ENCODE measurements at places on chromosomes 12 and 14. TPM values are rescaled to one million over a fixed set of nuclear protein-coding genes. Genes with fewer than 3 reads are reported as not detected.

Gene SIRT4
- 3.9 TPM for total RNA-seq

Gene OR6C6
- not detected for total RNA-seq

Gene C14orf180
- not detected for total RNA-seq

Gene RABGGTA
- 21.1 TPM for total RNA-seq

Gene KERA
- 1.2 TPM for total RNA-seq

Gene RHEBL1
- 0.49 TPM for total RNA-seq

Gene HCAR3
- under 0.01 TPM for total RNA-seq

Gene CLECL1
- total RNA-seq, result not detected

Gene CCDC184
- total RNA-seq, result 26.3 TPM

Gene TEX52
- total RNA-seq, result not detected

Gene GARIN6
- total RNA-seq, result not detected

Gene OR6C1
- total RNA-seq, result not detected

Gene GXYLT1
- 12.8 TPM for total RNA-seq

Gene DERA
- 10.3 TPM for total RNA-seq

Gene PLEK2
- total RNA-seq, result not detected

Gene BICDL1
- total RNA-seq, result 17.0 TPM

Gene LHX5
- total RNA-seq, result under 0.01 TPM

Gene RDH11
- 77.2 TPM for total RNA-seq

Gene NINJ2
- 0.49 TPM for total RNA-seq

Gene SDR9C7
- 0.25 TPM for total RNA-seq

Gene ADAM20
- total RNA-seq, result 1.5 TPM

Gene OAS2
- 0.98 TPM for total RNA-seq

Gene SSPN
- total RNA-seq, result 4.9 TPM

Gene EFS
- 11.1 TPM for total RNA-seq

Gene PLD4
- 1.2 TPM for total RNA-seq

Gene SLC17A8
- 2.0 TPM for total RNA-seq
